ENCODE measurements at places on chromosomes 6 and 20.

GRCh38 chr20:1313236-1313964 lies 15.5 kb downstream of the SDCBP2 start:
- H3K27me3 ChIP-seq: peaks cover 8% of the 10 kb centered on the region
- peak; percentile 91 for DNase-seq
- H3K4me1 ChIP-seq: no peaks in the 10 kb centered on the region
- H3K36me3 ChIP-seq: no peaks in the 10 kb centered on the region
- H3K27ac ChIP-seq: no peak overlapping the region
- H3K4me3 ChIP-seq: peak overlapping the region; percentile 73

DNA sequence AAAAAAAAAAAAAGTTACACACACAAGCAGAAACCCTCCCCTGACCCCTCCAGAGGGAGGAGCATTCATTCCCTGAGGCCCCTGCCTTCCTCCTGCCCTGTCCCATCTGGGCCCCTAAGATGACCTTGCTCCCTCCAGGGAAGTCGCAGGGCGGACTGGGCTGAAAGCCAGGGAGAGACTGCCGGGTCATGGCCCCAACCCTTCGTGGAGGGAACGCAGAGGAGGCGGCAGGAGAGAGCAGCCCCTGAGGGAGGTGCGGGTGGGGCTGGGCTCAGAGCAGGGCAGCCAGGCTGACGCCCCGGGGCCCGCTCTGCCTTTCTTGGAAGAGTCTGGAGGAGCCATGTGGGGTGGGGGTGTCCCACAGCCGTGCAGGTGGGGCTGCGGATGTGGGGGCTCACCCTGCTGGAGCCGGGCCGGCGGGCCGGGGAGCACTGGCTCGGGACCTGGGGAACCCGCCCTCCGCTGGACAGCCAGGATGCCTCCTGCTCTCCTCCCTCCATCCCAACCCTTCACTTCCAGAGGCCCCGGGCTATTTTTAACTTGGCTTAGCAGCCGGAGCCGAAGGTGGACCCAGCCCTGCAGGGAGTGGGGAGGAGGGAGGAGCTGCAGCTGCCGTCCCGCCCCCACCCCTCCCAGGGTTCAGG lies 15.0 kb upstream of the ABHD16B start:
- peaks cover 29% of the 10 kb centered on the region for H3K4me1 ChIP-seq
- no peaks in the 10 kb centered on the region for H3K27me3 ChIP-seq
- peak overlapping the region; percentile 49 for H3K27ac ChIP-seq
- no peaks in the 10 kb centered on the region for H3K36me3 ChIP-seq

DNA sequence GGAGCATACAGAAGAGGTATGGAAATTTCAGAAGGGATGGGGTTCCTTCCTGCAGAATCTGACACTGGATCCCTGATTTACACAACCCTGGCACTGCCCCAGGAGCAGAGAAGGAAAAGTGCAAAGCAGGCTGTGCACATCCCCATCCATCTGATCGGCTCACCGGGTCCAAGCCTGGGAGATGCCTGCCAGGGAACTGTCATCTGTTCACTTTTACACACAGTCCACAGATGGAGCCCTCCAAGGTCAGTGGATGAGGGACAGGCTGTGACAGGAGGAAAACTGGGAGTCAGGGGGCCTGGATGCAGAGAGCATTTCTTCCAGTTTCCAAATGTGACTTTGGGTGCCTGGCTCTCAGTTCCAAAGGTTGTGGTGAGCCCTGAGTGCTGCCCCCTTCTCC lies 11.0 kb upstream of the SYNDIG1 start:
- H3K27ac ChIP-seq: no peak overlapping the region
- no peaks in the 10 kb centered on the region for H3K27me3 ChIP-seq
- peaks cover 18% of the 10 kb centered on the region for H3K4me1 ChIP-seq

DNA sequence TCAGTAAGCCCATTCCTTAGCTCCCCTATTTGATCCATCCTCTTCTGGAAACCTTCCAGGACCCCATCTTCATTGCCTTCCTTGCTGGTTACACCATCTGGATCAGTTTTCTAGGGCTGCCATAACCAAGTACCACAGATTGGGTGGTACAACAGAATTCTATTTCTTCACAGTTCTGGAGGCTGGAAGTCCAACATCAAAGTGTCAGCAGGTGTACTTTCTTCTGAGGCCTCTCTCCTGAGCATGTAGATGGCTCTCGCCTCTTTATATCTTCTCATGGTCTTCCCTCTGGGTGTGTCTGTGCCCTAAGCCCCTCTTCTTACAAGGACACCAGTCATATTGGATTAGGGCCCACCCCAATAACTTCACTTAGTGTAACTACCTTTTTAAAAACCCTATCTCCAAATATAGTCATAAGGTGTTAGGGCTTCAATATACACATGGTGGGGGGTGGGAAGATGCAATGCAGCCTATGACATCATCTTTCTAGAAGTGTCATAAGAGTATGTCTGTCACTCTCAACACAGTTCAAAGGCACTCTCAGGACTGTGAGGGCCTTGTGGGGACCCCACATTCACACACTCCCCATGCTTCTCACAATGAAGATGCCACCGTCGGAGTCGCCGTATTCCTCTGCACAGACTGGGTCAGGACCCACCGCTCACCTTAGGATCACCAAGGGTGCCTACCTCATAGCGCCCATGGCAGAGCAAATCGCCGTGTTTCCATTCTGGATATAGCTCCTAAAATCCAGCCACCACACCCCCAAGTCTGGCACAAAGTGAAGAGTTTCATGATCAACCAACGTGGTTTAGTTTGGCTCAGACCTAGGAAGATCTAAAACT lies 12.2 kb upstream of the PRND start:
- H3K36me3 ChIP-seq: no peaks in the 10 kb centered on the region
- H3K4me3 ChIP-seq: no peak overlapping the region
- no peak overlapping the region for H3K27ac ChIP-seq
- peaks cover 10% of the 10 kb centered on the region for H3K4me1 ChIP-seq
- no peaks in the 10 kb centered on the region for H3K27me3 ChIP-seq

GRCh38 chr6:133807501-133807900 lies 81.4 kb upstream of the TCF21 start:
- DNase-seq: no peak
- no peaks in the 10 kb centered on the region for H3K27me3 ChIP-seq
- no peak overlapping the region for H3K4me3 ChIP-seq
- no peaks in the 10 kb centered on the region for H3K4me1 ChIP-seq

- H3K36me3 ChIP-seq: no peaks in the 10 kb centered on the region
- H3K27ac ChIP-seq: no peak overlapping the region
- no peak for DNase-seq
- H3K4me1 ChIP-seq: no peaks in the 10 kb centered on the region
Observed at GRCh38 chr6:30972816-30973215, 10.7 kb upstream of the MUC21 start.

- H3K36me3 ChIP-seq: no peaks in the 10 kb centered on the region
- H3K27ac ChIP-seq: peak overlapping the region; percentile 78
- no peak for DNase-seq
Observed at GRCh38 chr6:26028212-26028745, 59.0 kb upstream of the HFE start.

DNA sequence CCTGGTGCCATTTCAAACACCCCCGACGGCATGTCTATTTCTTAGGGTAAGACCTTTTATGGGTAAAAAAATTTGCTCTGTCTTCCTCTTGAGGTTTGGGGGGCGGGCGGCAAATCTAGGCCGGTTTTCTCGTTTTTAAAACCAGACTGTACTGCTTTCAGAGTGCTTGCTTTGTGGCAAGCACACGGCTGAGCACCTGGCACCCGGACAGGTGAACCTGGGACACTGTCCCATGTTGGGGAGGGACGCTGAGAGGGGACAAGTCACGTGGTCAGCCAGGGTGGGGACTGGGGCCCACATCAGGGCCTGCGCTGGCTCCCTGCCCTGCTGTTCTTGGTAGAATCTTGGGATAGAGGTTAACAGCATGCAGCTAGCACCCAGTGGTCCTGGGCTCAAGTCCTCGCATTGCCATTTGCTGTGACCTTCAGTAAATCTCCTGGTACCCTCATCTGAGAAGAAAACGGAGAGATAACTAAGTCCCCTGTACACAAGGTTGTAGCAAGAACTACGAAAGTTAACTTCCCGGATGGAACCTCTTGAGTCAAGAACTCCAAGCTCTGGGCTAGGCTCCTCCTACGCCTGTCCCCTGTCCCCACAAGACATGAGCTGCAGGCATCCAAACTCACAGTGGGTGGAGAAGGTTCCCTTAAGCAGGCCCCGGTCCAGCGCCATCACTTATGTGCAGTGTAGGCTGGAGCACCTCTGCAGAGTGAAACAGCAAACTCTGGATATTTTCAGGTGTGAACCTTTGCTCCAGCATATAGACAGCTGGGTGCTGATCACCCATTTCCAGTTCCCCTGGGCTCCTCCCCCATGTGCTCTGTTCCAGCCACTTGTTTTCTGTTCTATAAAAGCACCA lies 41.7 kb downstream of the PMEPA1 start:
- H3K27ac ChIP-seq: no peak overlapping the region
- H3K27me3 ChIP-seq: no peaks in the 10 kb centered on the region
- no peak for DNase-seq

- H3K27ac ChIP-seq: no peak overlapping the region
- DNase-seq: no peak
- H3K27me3 ChIP-seq: no peaks in the 10 kb centered on the region
- no peaks in the 10 kb centered on the region for H3K36me3 ChIP-seq
- H3K4me3 ChIP-seq: peak overlapping the region; percentile 69
Observed at GRCh38 chr20:1777476-1777820, 117.8 kb upstream of the SIRPA start.

GRCh38 chr20:23456873-23457272 lies 4.2 kb upstream of the CST11 start:
- no peak overlapping the region for H3K4me3 ChIP-seq
- no peak overlapping the region for H3K27ac ChIP-seq
- H3K27me3 ChIP-seq: no peaks in the 10 kb centered on the region
- no peak for DNase-seq
- H3K4me1 ChIP-seq: peaks cover 7% of the 10 kb centered on the region

GRCh38 chr6:25880601-25881000 lies 6.6 kb upstream of the SLC17A3 start:
- DNase-seq: no peak
- H3K4me1 ChIP-seq: no peaks in the 10 kb centered on the region
- no peaks in the 10 kb centered on the region for H3K36me3 ChIP-seq
- no peak overlapping the region for H3K4me3 ChIP-seq

DNA sequence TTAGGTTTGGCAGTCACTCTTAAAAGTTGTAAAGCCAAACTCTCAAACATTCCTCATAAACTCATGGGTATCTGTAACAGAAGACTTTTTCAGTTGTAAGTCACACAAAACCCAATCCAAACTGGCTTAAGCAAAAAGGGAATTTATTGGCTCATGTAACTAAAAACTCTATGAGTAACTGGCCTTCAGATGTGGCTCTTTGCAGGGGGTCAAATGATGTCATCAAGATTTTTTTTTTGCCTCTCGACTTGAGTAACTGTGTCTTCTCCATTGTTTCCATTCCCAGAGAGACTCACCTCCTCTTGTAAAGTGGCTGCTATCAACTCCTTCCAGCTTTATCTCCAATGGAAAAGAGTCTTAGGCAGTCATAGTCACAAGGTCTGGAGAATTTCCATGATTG lies 645.0 kb downstream of the DHX35 start:
- H3K4me3 ChIP-seq: no peak overlapping the region
- H3K36me3 ChIP-seq: no peaks in the 10 kb centered on the region
- H3K4me1 ChIP-seq: no peaks in the 10 kb centered on the region

DNA sequence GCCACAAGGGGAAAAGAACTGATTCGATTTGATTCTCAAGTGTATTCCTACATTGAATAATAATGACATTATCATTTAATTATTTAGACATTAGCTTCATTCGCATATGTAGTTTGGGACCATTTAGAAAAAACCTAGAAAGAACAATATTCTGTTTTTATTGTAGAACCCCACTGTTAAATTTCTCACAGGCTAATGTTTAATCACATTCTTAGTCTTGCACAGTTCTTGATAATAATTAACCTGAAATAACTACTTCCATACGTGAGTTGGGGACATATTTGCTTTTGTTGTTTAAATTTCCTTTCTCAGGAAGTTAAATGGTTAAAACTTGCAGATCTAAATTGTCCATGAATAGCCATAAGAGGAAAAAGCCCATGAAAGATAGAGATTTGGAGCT lies 275.2 kb downstream of the TFAP2B start:
- H3K27ac ChIP-seq: no peak overlapping the region
- no peak for DNase-seq
- no peak overlapping the region for H3K4me3 ChIP-seq
- H3K36me3 ChIP-seq: no peaks in the 10 kb centered on the region

DNA sequence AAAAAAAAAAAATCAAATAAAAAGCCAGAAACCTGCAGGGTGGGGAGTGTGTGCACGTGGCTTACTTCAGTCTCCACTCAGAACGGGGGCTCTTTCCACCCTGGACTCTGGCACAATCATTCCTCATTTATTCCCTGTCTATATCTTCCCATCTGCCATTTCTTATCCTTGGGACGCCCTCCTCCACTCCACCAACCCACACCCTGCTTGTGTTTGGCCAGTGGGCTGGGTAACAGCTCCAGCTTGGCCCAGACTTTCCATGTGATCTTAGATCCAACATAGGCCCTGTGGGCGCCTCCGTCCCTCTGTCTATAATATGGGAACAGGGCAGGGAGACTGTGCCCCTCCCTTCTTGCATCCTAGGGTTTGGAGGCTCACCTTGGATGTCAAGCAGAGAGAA lies 68.1 kb downstream of the CD40 start:
- DNase-seq: no peak
- H3K4me1 ChIP-seq: no peaks in the 10 kb centered on the region
- H3K4me3 ChIP-seq: no peak overlapping the region
- H3K27ac ChIP-seq: no peak overlapping the region
- no peaks in the 10 kb centered on the region for H3K36me3 ChIP-seq
- H3K27me3 ChIP-seq: no peaks in the 10 kb centered on the region

GRCh38 chr6:43627008-43627825 lies 1.8 kb downstream of the GTPBP2 start:
- no peak for DNase-seq
- peaks cover 37% of the 10 kb centered on the region for H3K36me3 ChIP-seq
- no peaks in the 10 kb centered on the region for H3K4me1 ChIP-seq

DNA sequence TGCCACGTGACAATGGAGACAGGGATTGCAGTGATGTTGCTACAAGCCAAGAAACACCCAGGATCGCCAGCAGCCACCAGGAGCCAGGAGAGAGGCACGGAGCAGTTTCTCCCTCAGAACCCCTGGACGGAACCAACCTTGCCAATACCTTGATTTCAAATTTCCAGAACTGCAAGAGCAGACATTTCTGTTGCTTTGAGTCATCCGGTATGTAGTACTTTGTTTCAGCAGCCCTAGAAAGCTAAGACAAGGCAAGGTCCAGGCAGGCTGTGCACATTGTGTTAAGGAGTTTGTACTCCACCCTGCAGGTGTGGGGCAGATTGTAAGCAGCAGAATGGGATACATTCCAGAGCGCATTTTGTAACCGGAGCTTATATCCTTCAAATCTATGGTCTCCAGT lies 48.3 kb downstream of the TRERF1 start:
- H3K36me3 ChIP-seq: no peaks in the 10 kb centered on the region
- no peaks in the 10 kb centered on the region for H3K27me3 ChIP-seq
- DNase-seq: no peak
- no peak overlapping the region for H3K4me3 ChIP-seq
- peaks cover 21% of the 10 kb centered on the region for H3K4me1 ChIP-seq
- no peak overlapping the region for H3K27ac ChIP-seq

Measured in H1 (cell line).